Right forelimb (tissue), 1 donor: ENCODE measurements at places on chromosomes 5 and 9.

DNA sequence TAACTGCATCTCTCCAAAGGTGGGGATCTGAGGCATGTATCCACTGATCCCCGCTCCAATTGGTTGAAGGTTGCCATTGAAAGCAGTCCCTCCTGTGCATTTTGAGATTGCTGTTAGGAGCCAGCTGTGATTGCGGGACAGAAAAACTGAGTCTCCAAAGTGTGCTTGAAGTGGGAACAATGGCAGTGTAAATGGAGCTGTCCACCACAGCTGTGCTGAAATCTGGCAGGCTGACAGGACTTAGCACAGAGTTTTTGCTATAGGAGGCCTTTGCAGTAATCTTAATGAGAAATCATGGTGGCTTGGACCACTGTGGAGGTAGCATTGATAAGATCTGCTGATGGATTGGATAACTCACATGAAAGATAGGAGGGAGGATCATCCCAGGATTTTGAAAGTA lies 3.3 kb downstream of the RNF20 start:
- DNase-seq = peak; percentile 63

GRCh38 chr5:45060724-45061123 lies 252.0 kb downstream of the MRPS30 start:
- no peak for DNase-seq

DNA sequence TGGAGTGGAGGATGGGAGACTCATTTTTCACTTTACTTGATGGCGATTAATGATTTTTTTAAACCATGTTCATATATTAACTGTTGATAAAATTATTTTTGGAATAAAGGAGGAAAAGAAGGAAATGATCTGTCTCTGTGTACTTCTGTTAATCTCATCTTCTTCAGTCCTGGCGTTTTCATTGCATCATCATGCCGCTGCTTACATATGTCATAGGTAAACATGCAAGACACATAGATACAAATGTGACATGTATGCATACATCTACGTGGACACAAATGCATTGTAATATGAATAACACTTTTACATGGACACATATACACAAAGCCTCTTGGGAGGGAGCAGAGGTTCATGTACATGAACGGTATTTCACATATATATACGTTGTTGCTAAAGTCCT lies 10.0 kb downstream of the TMEM174 start:
- no peak for DNase-seq

- DNase-seq = no peak
Measured at GRCh38 chr9:131407717-131408195, 13.9 kb downstream of the PRRC2B start.

GRCh38 chr9:69097064-69097463 lies 61.5 kb downstream of the FXN start:
- no peak for DNase-seq

DNA sequence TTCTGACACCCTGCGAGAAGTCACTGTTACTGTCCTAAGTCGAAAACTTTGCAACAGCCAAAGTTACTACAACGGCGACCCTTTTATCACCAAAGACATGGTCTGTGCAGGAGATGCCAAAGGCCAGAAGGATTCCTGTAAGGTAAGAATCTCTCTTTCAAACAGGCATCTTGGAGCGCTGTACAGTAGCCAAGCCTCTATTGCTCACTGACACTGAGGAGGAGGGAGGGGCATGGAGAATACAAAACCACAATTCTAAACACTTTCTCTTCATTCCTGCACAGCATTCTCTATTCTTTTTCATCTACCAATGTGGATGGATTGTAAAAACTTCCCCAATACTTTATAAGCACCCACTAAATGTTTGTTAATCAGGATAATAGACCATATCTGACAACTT lies 7.4 kb downstream of the GZMK start:
- no peak for DNase-seq

- DNase-seq = no peak
Measured at GRCh38 chr5:67346611-67347010, 150.0 kb upstream of the CD180 start.

DNA sequence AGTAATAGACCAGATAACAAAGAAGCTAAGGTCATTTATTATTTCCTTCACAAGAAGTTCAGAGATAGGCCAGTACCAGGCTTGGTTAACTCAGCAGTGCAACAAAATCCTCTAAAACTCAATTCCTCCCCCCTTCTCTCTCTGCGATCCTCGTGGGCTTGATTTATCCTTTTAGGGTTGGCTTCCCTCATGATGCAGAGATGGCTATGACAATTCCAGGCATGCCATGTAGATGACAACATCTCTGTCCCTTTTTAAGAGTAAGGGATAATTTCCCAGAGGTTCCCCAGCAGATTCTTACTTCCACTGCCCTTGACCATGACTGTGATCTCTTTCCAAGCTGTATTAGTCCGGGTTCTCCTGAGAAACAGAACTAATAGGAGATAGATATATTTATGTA lies 28.7 kb upstream of the DAP start:
- DNase-seq = no peak

- no peak for DNase-seq
Measured at GRCh38 chr9:79477241-79477840, 94.4 kb upstream of the TLE4 start.
